Activated CD8-positive, alpha-beta T cell treated with anti-CD3 and anti-CD28 coated beads for 36 hours (primary cell): ENCODE measurements at places on chromosomes 16 and 17. TPM values are rescaled to one million over a fixed set of nuclear protein-coding genes. Genes with fewer than 3 reads are reported as not detected.
A peak's percentile ranks its signal among the peaks of the same experiment; 100 is the strongest.

The CTRB2 gene
- not detected for total RNA-seq

The TBC1D3B gene
- 9.0 TPM for total RNA-seq

GRCh38 chr17:73758245-73758644 lies 114.0 kb upstream of the SDK2 start:
- no peak overlapping the region for H3K27ac ChIP-seq
- no peaks in the 10 kb centered on the region for H3K27me3 ChIP-seq
- H3K4me1 ChIP-seq: peaks cover 6% of the 10 kb centered on the region
- DNase-seq: no peak
- H3K36me3 ChIP-seq: no peaks in the 10 kb centered on the region
- H3K4me3 ChIP-seq: no peak overlapping the region

DNA sequence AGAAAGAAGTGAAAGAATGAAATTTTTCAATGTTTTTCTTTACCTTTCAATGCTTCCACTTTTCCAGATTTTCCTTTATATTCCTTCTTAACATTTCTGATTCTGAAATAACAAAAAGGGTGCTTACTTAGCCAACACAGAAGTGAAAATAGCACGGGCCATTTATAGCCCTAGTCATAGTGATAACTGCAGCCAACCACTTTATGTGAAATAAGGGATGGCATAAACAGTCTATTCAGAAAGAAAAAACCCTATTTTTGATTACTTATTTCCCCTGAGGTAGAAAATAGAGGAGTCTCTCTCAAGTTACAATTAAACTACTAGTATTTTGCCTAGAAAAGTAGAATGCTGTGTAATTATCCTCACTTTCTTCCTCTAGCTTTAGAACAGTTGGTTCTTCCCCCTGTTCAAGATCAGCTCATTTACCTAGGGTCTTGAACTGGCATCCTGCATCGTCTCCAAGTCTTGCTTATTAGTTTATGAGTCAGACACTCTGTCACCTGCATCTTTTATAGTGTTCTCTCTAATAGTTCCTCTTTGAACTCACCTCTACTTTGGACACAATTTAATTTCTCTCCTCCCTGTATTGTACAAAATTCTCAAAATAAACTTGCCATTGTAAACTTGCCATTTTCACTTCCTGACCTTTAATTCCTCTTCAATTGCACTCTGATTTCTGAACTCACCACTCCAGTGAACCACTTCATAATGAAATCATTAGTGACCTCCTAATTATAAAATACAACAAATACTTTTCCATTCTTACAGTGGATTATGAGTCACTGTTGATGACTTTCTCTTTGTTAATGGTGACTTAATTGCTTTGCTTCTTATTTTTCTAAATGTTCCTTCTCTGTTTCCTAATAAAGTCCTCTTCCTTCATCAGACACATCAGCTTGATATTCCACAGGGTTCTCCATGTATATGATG lies 23.6 kb downstream of the ABCA6 start:
- no peak overlapping the region for H3K4me3 ChIP-seq
- no peaks in the 10 kb centered on the region for H3K36me3 ChIP-seq
- DNase-seq: no peak
- H3K27me3 ChIP-seq: no peaks in the 10 kb centered on the region
- no peaks in the 10 kb centered on the region for H3K4me1 ChIP-seq

DNA sequence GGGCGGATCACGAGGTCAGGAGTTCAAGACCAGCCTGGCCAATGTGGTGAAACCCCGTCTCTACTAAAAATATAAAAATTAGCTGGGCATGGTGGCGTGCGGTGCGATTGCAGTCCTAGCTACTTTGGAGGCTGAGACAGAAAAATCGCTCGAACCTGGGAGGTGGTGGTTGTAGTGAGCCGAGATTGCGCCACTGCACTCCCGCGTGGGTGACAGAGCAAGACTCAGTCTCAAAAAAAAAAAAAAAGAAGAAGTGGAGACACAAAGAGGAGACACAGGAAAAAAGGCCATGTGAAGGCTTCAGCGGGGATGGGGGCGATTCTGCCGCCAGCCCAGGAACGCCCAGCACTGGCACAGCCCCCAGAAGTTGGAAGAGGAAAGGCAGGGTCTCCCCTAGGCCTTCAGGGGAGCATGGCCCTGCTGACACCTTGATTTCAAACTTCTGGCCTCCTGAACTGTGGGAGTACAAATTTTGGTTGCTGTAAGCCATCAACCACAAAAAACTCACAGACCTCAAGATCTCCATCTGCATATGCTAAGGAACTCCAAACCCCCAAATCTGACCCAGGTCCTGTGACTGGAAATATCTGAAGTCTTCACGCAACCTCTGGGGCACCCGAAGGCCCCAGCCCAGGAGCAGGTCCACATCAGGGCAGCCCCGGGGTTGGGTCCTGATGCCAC lies 7.0 kb downstream of the SGSH start:
- peaks cover 11% of the 10 kb centered on the region for H3K36me3 ChIP-seq
- H3K4me3 ChIP-seq: no peak overlapping the region
- H3K4me1 ChIP-seq: peaks cover 8% of the 10 kb centered on the region
- H3K27me3 ChIP-seq: no peaks in the 10 kb centered on the region

GRCh38 chr16:28309811-28310311 lies 17.5 kb downstream of the SBK1 start:
- H3K27me3 ChIP-seq: no peaks in the 10 kb centered on the region
- DNase-seq: peak; percentile 99
- H3K4me1 ChIP-seq: peaks cover 67% of the 10 kb centered on the region
- peaks cover 16% of the 10 kb centered on the region for H3K36me3 ChIP-seq
- H3K4me3 ChIP-seq: peak overlapping the region; percentile 55
- peak overlapping the region; percentile 96 for H3K27ac ChIP-seq
